ENCODE measurements at places on chromosomes 12 and 14.

DNA sequence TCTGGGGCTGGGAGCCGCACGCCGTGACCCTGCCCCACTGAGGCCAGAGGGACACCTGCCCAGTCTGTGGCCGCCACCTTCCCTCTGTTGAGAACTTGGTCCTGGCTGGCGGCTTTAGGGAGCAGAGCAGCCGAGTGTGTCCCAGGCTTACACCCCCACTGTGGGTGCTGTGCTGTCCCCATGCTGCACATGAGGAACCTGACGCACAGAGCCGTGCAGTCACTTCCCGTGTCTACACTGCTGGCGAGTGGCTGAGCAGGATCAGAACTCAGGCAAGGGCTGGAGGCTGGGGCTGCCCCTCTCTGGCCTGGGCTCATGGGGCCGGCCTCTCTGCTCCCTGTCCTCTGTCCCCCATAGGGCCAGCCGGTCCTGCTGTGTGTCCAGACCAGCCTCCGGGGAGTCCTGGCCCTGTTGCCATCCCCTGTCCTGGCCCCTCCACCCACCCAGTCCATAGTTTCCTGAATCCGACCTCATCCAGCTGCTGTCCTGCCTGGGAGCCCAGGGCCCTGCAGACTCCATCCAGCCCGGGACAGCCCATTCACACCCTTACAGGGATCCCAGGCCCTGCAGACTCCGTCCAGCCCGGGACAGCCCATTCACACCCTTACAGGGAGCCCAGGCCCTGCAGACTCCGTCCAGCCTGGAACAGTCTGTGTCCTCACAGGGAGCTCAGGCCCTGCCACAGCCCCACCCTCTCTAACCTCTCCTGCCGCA is 10.3 kb downstream of the FBRSL1 start:
- no peak for DNase-seq

DNA sequence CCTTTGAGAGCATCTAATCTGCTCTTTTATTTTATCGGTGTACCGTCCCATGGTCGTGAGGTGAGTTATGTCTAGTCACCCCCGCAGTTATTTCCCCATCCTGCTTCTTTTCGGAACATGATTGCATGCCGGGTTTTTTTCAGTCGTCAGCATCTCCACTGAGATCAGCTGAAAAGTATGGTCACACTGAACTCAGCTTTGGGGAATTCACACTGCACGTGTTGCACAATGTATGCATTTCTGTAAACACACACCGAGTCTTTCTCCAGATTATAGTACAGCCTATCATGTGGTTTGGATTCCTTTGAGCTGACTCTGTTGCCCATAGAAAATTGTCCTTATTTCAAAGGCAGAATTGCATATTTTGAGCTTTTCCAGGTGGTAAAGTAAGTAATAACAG is 24.6 kb downstream of the PLXNC1 start:
- DNase-seq: no peak

DNA sequence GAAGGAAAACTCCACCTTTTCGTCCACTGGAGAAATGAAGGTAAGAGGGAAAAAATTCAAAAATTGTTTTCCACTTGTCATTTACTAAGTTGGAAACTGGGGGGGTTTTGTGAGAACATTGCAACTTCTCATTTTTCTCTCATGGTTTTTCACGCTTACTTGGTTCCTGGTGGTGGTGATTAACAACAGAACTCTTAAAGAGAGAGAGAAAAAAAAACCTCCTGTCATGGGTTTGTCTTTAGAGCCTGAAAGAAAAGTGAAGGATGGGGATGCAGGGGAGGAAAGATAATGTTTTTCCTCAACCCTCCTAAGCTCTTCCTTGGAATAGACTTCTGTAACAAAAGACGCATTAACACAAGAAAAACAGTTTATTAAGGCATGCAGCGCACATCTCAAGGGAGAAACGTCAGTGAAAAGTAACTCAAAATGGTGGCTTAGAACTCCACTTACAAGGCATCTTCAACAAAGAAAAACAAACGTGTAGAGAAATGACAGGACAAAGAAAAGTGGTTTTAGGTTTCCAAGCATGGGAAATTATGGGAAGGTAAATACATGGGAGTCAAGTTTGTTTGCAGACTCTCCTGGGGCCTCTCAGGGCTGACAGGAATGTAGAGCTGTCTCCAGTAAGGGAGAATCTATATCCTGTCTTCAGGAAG is 81.9 kb upstream of the ATF7IP start:
- DNase-seq: no peak

- DNase-seq: no peak
Observed at GRCh38 chr12:19461999-19462398, 22.7 kb downstream of the AEBP2 start.

GRCh38 chr12:52495389-52495788 is 2.3 kb upstream of the KRT6A start:
- no peak for DNase-seq

DNA sequence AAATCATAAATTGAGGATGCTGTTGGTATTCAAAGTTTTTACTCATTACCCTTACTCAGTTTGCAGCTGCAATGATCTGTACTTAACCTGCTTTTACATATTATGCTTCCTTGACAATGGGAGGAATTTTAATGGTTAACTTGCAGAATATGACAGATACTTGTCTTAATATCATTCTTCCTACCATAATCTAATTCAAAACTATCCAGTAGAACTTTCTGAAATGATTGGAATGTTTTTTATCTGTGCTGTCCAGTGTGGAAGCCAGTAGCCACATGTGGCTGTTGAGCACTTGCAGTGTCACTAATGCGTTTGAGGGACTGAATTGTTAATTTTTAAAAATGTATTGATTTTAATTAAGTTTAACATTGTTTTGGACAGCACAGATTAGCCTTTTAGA is 23.5 kb downstream of the FGFR1OP2 start:
- DNase-seq: no peak

- no peak for DNase-seq
Observed at GRCh38 chr12:14263742-14264141, 101.7 kb upstream of the ATF7IP start.

DNA sequence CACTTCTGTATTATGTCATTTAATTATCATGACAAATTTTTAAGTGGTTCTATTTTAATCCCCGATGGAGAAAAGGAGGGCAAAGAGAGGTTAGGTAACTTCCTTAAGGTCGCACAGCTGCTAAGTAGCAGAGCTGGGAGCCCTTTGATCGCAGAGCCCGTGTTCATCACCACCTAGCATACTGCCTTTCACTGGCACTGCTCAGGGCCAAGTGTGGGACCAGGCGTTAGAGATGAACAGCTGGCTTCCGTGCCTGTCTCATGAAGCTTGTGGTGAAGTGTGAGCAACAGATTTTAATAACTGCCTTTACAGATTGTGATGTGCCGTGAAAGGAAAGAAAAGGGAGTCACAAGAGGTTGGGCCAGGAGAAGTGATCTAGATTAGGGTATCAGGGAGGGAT is 273.6 kb downstream of the AKAP6 start:
- no peak for DNase-seq

DNA sequence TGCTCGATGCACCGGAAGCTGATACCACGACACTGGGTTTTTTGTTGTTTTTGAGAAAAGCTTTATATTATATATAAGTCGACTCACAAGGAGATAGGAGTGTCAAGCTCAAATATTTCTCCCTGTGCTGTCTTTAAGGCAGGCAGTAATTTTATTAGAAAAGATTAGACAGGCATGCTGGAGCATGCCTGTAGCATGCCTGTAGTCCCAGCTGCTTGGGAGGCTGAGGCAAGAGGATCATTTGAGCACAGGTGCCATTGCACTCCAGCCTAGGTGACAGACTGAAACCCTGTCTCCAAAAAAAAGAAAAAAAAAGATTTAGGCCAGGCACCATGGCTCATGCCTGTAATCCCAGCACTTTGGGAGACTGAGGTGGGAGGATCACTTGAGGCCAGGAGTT is 51.8 kb downstream of the GNS start:
- DNase-seq: no peak

- DNase-seq: no peak
Observed at GRCh38 chr12:55642267-55642666, 5.6 kb downstream of the OR10P1 start.

- DNase-seq: no peak
Observed at GRCh38 chr14:99194136-99194535, 77.9 kb downstream of the BCL11B start.

GRCh38 chr12:78959556-78959955 is 95.0 kb downstream of the SYT1 start:
- DNase-seq: no peak

DNA sequence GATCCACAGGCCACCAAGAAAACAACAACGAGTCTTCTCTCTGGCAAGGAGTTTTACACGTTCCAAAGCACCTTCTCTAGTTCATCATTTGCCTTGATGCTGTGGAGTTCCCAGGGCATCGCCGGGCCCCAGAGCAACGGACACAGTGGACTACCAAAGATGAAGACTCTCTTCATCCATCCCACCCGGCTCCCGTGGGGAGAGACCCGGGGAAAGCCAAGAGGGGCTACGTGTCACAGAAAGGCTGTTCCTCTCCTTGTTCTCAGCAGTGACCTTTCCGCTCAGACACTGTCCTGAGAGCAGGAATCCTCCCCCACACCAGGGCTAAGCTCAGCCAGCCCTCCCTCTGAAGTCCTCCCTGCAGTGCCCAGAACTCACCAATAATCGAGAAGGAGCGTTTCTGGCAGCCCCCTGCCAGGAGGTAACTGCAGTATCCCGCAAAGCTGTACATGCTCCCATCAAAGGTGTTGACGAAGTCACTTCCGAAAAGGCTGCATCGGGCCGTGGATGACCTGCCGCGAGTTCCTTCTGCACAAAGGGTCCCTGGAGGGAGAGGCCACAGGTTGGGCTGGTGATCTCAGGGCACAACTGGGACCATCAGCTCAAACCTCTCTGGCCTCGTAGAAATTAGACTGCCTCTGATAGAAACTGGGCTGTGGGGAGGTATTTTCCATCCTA is 3.5 kb downstream of the VWF start:
- DNase-seq: no peak

DNA sequence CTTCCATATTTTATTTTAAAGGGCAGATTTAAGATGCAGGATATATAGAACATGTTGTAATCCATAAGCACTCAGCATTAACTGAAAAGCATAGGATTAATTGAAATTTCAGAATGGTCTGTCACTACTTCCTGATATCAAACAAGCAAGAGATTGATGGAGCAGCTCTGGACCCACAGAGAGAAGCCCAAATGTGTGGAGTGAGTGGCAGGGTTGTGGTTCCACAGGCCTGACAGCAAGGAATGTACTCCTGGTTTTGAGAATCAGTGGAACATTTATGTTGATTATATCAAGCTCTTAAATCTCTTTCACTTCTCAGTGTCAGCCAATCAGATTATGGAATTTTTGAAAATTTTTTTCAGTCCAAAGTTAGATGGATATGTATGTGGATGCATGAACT is 267.6 kb upstream of the PRICKLE1 start:
- no peak for DNase-seq

DNA sequence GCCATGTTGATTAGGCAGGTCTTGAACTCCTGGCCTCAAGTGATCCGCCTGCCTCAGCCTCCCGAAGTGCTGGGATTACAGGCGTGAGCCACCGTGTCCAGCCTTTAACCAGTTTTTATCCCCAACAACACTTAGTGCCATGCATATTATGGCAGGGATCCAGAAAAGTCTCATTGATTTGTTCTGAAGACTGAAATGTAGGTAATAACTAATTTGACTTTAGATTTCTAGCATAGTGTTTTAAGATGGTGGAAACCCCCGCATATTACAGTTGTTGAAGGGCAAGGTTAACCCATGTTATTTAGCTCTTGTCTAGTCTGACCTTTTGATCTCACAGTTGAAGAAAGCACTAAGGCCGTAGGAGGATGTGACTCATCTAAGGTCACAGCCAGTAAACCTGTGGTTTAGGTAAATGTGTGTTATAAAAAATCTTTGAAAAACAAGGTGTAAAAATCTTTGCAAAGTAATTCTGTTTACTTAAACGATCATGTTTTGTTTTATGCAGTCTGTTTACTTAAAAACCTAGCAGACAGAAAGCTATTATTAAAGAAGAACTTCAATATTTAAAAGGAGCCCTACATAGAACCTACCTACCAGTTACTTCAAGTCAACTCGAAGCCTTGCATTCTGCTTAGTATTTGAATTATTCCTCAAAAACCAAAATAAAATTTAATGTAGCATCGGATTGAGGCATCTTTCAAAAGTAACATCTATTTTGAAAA is 24.8 kb downstream of the BICDL1 start:
- no peak for DNase-seq

GRCh38 chr14:53295985-53296582 is 143.0 kb upstream of the DDHD1 start:
- no peak for DNase-seq

- DNase-seq: no peak
Observed at GRCh38 chr12:124469193-124469888, 98.1 kb downstream of the NCOR2 start.

GRCh38 chr12:107480836-107481608 is 204.6 kb upstream of the PWP1 start:
- DNase-seq: no peak

DNA sequence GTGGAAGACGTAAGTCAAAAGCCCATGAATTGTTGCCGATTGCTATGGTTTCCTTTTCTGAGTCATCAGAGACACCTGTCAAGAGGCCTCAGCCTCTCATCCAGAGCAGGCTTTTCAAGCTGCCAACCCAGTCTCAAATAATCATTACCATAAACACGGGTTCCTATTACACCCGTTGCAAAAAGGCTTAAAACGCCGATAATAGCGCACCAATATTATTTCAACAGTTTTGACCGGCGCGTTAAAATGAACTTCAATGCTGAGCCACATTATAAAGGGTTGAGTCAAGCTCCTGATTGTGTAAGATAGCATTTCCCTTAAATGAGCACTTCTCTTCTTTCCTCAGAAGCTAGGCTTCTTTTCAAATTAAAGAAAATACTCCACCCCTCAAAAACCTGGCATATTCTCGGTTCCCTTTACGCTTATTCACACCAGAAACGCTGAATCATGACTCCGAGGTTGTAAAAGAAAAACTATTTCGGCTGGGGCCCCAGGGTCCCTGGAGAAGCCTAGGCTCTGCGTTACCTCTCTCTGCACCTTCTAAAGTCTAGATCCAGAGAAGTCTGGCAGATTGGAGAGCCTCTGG is 1.4 kb downstream of the TMTC1 start:
- DNase-seq: no peak

DNA sequence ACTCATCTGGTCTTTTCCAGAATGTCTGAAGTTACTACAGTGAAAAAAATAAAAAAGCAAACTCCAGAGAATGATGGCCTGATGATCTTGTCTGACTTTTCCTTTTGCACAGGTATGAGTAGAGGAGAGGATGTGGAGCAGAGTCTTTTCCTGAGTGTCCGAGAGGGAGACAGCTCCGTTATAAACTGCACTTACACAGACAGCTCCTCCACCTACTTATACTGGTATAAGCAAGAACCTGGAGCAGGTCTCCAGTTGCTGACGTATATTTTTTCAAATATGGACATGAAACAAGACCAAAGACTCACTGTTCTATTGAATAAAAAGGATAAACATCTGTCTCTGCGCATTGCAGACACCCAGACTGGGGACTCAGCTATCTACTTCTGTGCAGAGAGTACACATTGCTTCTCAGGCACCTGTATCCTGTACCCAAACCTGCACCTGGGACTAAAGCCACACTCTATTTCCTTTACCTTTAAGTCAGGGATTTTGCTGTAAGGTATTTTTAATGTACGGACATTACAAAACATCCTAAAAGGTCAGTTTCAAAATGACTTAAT is 75.8 kb upstream of the OR4E1 start:
- no peak for DNase-seq

All from NCI-H2081 treated with DMSO at 0.1 percent for 48 hours (cell line).